ENCODE measurements at places on chromosomes 2 and 18.

GRCh38 chr2:186485576-186485870, 537 bp upstream of the ZC3H15 start:
- DNase-seq, result no peak

DNA sequence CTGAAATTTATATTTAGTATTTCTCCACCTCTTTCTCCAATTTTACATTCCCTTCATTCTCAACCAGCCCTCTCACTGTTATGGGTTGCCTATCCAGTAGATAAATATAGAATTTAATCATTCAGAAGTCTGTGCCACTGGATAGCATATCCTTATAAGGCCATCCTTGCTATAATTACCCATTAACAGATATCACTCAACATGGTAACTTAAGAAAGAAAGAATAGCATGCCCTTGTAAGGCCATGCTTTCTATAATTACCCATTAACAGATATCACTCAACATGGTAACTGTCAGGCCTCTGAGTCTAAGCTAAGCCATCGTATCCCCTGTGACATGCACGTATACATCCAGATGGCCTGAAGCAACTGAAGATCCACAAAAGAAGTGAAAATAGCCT, 1137.4 kb upstream of the FAM98A start:
- no peak for DNase-seq

- DNase-seq, result peak; percentile 61
Observed at GRCh38 chr2:43417300-43417699, 178.5 kb downstream of the THADA start.

GRCh38 chr2:218396688-218397462, 2.8 kb upstream of the CTDSP1 start:
- peak; percentile 89 for DNase-seq

GRCh38 chr18:62494764-62495163, 28.1 kb upstream of the ZCCHC2 start:
- no peak for DNase-seq
